NCI-H1417 treated with DMSO at 0.1 percent for 48 hours (cell line): ENCODE measurements at places on chromosomes 3 and 15.

GRCh38 chr3:178672275-178672674, 136.0 kb downstream of the KCNMB2 start:
- no peak for DNase-seq

DNA sequence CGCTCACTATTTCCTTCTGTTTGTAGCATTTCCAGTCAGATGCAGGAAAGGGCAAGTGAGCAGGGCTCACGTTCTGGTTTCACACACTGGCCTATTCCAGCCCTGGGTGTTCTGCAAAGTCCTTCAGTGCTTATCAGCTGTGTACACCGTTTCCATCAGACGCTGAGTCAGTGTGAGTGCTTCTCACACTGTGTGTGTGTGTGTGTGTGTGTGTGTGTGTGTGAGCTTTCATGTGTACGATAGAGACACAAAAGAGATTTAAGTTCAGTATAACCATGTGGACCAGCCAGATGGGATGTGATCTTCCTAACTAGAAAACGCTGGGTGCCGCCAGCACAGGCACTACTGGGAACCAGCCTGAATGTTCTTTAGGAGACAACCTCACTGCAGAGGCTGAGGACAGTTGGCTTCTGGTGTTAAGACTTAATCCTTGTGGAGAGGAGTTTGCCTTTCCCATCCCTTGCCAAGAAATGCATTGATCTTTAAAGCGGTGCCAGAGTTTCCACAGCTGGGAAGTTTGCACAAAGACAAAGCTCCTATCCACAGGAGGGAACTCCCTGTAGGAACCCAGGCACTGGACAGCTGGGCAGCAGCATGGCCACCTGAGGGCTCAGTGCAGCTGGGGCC, 3.9 kb upstream of the CHSY1 start:
- DNase-seq = no peak

DNA sequence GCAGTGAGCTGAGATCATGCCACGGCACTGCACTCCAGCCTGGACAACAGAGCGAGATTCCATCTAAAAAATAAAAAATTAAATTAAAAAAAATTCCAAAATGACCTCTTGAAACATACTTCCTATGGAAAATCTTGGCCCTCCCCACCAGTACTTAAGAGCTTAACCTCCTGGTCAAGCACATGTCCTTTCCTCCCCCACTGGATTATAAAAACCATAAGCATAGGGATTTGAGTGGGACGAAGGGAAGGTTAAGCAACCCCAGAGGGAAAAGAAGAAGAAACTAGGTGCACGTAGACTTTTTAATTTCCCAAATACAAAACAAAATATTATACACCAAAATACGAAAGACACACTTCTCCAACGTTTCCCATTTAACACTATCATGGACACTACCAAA, 25.3 kb downstream of the SLC4A7 start:
- DNase-seq = no peak

- DNase-seq = no peak
These were observed 166.2 kb downstream of the UACA start for GRCh38 chr15:70597056-70597603.

DNA sequence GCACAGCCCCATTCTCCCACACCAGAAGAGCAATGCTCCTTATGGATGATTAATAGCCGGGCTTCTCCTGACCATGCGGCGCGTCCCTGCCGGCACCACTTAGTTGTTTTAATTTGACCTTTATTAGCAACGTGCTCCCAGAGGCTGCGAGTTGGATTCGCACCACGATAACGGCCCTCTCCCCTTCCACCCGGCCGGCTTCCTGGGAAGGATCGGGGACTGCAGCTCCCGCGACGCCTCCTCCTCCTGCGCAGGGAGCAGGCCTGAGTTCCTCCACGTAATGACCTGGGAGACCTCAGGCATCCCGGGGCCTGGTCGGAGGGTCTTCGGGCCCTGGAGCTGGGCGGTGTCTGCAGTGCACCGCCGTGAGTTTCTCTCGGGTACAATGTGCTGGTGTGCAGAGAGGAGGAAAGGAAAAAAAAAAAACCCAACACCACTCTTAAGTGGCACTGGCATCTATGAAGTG, 243.3 kb upstream of the TOPAZ1 start:
- DNase-seq = no peak

DNA sequence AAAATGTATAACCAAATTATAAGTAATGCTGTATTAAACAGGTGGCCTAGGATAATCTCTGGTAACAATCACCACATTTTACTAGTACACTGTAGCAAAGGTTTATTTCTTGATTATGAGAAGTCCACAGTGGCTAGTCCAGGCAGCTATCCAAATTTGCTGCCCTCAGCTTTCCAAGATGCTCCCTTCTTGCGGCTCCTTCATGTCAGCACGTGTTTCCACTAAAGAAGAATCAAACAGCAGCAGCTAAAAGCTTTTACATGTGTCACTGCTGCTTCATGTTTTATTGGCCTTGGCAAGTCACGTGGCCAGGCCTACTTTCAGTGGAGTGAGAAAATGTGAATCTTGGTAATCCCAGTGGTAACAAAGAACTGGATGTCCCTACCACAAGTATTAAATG, 5.6 kb upstream of the RBMS3 start:
- DNase-seq = no peak

DNA sequence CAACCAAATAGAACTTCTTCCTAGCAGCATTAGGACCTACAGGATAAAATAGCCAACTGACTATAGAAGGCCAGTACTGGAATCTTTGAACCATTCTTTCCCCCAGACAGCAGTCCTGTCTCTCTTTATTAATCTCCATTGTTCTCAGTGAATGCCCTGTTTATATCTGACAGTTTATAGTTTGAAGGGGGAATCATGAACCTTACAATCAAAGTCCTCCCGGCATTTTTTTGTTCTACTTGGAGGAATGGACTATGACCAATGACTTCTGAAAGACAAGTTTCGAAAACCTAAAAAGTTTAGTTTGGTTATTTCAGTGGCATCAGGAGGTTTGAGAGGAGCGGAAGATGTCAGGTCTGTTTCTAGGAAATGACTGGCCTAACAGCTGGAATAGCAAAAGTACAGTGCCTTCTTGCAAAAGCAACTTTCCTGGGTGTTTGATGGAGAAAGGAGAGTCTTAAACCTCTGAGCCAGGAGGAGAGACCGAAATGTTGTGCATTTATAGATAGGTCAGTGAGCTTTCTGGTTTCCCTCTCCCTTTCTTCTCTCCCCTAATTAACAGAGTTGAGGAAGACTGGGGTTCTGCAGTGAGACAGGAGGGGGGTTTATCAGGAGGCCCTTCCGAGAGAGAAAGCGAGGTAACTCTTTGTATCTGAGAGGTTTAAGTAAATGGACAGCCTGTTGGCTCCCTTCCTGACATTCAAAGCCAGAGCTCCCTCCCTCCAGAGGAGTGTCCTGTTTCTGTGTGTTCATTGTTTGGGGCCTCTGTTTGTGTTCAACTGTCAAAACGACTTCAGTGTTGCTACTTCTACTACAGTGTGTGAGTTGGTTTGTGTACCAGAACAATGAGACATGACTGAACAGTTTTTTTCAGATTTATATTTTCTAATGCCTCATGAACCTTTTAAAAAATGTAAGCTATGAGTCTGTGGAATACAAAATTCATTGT, 383.0 kb upstream of the RARB start:
- DNase-seq = no peak

DNA sequence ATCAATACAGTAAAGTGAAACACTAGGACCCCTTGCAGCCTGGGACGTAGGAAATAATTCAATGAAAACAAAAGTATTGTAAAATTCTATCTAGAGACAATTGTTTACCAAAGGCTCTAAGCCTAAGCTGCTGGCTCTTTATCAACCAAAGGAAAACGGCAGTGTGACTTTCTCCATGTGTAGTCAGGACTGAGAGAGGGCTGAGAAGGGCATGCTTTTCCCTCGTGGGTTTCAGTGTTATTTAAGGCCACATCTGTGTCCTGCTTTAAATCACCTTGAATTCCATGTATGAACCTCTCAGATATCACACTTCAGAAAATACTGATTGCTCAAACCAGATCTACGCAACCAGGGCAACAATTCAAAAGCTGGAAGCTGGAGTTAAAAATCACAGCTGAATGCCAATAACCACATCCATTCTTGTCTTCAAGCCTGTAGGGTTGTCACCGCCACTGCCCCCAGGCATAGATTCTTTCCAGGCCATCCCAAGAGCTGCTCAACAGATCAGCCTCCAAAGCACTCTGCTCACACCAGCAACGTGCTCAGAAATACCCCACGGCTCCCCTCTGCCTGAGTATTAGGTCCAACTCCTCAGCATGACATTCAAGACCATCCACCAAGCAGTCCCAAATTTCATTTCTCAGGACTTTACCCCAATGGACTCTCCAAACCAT, 124.0 kb downstream of the SRGAP3 start:
- DNase-seq = no peak
